Activated effector memory CD4-positive, alpha-beta T cell treated with Interleukin-2 at 50 U/mL for 16 hours (primary cell): ENCODE measurements at places on chromosomes 13 and 19.
A peak's percentile ranks its signal among the peaks of the same experiment; 100 is the strongest.

GRCh38 chr13:94079876-94080275 is 399.6 kb downstream of the DCT start:
- no peak for DNase-seq

GRCh38 chr13:99517577-99517976 is 16.3 kb downstream of the TM9SF2 start:
- no peak for DNase-seq

DNA sequence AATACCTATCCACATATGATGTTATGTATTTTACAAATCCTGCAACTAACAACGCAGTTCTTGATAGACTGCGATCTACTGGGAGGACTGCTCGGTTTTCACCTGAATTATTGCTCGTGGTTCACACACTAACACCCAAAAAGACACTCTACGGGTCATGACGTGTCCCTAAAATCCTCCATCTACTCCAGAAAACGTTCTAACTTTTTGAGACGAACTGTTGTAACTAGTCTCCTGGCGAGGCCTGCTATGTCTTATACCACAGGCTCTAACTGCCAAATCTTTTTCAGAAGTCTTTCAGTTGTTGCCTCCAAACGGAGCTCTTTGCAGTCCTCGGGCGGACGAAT is 108.2 kb downstream of the KCNRG start:
- DNase-seq = no peak

GRCh38 chr19:29260477-29261317 is 47.7 kb upstream of the UQCRFS1 start:
- DNase-seq = no peak

GRCh38 chr19:43519436-43520088 is 7.4 kb downstream of the ETHE1 start:
- peak; percentile 58 for DNase-seq

DNA sequence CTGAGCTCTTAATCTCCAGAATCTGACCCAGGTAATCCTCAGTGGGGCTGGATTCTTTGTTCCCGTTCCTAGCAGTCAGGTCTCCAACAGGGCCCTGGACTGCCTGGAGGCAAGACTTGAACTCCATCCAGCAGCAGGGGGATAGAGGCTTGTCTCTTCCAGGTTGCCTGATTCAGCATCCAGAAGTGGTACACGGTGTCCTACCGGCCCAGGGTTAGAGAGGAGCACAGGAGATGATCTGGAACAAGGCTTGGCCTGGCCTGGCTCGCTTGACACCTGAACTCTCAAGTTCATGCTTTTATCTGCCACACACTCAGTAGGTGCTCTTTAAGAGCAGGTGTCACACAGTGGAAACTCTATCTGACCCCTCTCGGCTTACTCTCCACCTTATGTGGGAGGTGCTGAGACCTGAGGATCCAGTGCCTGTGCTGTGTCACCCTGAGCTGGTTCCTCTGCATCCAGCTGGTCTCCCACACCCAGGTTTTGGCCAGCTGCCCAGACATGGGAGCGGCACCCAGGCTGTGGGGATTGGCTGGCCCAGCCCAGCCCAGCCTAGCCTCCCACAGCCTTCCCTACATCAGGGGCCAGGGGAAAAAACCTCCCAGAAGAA is at the start of gene CYP4F3:
Gene CYP4F3, plus strand, starts transcription at position 604 of the 610 bp plus-strand sequence. CDS start 519 bp downstream, outside the sequence.
- DNase-seq = no peak

DNA sequence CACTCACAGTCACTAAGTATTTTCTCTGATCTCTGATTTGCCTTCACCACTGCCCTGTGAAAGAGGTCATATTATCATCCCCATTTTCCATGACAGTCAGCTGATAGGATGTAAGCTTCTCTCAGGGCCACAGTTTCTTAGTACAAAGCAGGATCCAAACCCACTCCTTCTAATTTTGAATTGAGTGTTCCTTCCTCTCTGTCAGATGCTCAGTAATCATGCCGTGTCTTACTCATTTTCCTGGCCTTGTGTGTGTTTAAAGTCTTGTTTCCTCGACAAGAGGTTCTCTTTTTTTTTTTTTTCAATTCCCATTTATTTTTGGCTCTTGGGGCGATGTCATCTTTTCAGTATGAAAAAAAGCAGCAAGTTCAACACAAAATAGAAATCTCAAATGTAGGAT is 72.3 kb downstream of the NAA16 start:
- no peak for DNase-seq

GRCh38 chr19:49056101-49056901 is 1.2 kb downstream of the CGB7 start:
- peak; percentile 44 for DNase-seq

DNA sequence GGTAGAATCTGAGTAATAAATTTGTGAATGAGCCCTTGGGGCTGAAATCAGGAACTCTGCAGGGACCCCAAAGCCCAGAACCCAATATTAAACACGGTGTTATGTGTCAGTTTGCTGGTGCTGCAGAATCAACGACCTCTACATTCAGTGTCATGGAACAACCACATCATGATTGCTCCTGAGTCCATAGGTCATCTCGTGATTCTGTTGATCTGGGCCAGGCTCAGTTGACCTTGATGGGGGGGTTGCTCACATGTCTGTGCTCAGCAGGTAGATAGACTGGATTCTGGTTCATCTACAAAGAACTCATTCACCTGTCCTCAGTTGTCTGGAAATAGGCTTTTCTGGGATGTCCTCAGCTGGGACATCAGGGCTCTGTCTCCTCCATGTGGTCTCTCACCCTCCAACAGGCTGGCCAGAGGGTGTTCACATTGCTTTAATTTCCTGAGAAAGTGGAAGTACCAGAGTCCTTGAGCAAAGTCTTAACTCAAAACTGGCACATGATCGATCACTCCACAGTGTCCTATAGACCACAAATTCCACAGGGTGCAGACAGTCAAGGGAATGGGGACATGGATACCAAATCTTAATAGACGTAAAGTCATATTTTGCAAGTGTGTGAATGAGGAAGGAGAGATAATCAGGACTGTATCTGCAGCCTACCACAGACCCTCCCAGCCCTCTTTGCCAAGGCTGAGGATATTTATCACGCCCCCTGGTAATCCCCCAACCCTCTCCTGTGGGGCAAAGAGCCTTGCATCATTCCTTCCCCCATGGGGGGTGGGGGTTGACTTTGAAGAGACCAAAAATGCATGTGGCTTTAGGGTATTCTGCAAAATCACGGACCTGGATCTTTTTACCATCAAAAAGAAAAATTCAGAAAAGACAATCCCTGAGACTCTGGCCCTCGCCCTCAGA is 39.3 kb upstream of the IGFL1 start:
- DNase-seq = no peak
